Right atrium auricular region (tissue), 2 donors: ENCODE measurements at places on chromosomes 6 and 20.

DNA sequence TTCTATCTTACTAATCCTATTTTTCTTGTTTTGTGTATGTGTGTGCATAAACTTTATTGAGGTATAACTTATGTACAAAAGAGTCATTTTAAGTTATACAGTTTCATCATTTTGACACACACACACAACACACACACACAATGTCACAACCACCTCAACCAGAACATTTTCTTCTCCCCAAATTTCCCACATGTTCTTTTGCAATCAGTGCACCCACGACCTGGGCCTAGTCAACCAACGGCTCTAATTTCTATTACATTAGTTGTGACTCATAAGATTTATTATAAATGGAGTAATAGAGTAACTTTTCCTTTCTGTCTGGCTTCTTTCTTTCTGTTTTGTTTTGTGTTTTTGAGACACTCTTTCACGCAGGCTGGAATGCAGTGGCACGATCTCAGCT is 9.8 kb upstream of the POM121L2 start:
- DNase-seq, result no peak

- DNase-seq, result no peak
Measured at GRCh38 chr6:45378334-45378926, 696 bp upstream of the SUPT3H start.

DNA sequence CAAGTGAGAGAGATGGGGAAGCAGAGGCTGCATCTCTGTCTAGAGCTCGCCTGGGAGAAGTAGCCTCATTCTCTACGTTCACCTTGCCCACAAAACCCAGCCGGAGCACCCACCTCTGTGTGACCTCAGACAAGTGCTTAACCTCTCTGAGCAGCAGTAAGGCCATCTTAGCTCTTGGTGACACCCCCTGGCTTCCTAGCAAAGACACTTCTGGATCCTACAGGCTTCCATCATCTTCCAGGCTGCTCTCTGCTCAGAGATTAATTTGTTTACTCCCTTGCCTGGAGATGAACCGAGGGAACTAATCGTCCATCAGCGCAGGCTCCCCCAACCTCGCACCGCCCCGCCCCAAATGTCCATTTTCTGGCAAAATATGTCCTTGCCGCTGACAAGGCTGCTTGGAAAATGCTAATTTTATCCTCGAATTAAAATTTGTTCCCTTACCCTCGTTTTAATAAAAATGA is 24.0 kb upstream of the CTNNBL1 start:
- DNase-seq, result no peak

GRCh38 chr6:40308533-40309306 is 278.4 kb downstream of the LRFN2 start:
- no peak for DNase-seq

DNA sequence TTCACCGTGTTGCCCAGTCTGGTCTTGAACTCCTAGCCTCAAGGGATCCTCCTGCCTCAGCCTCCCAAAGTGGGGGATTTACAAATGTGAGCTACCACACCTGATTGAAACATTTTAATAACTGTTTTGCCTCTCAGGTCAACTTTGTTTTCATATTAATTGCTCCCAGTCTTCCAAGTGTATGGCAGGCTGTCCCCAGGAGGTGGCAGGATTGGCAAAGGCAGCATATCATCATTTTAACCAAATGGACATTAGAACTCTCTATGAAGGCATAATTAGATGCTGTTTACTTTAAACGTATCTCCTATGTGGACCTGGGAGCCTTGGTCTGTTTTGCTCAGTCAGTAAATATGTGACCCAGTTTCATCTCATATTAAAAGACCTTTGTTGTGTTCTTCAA is 59.2 kb upstream of the CSE1L start:
- DNase-seq, result no peak

DNA sequence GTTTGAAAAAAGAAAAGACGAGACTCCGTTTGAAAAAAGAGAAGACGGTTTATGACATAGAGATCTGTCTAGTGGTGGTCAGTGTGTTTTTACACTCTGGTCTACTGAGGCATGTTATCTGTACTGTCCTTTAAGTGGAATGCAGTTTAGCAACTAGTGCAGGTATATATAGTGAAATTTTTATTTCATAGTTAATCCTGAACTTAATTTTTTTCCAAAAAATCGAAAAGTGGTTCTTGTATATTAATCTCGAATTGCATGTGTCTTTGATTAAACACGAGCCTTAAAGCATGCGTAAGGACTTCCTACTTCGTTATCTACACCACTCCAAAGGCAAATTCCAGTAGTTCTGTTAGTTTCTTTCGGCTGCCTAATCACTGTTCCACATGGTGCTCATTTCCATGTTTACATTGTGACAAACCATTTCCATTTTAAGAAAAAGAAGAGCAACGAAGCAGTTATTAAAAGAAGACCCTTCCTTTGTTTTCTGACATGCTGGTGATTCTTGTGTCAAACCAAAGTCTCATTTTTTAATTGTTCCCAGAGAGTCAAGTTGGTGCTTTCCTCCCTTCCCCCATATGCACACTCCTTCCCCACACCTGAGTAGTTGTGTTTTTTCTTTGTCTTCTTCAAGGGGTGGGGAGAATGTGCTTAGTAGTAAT is 2.3 kb downstream of the SNX9 start:
- no peak for DNase-seq

GRCh38 chr6:39979461-39980328 is 45.4 kb upstream of the MOCS1 start:
- DNase-seq, result no peak

- DNase-seq, result no peak
Measured at GRCh38 chr20:23602241-23602640, 3.5 kb downstream of the CST9 start.

DNA sequence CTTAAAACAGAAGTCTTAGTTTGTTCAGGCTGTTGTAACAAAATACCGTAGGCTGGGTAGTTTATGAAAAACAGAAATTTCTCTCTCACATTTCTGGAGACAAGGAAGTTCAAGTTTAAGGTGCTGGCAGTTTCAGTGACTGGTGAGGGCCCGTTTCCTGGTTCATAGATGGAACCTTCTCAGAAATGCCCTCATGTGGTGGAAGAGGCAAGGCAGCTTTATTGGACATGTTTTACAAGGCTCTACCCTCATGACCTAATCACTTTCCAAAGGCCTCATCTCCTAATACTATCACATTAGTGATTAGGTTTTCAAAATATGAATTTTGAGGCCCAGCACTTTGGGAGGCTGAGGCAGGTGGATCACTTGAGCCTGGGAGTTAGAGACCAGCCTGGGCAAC is 2.4 kb downstream of the HEBP2 start:
- no peak for DNase-seq

- no peak for DNase-seq
Measured at GRCh38 chr20:7505835-7506221, 434.4 kb downstream of the HAO1 start.

GRCh38 chr20:44188752-44189151 is 1.8 kb upstream of the JPH2 start:
- DNase-seq, result peak; percentile 58

GRCh38 chr6:24899136-24899996 is 36.4 kb downstream of the RIPOR2 start:
- DNase-seq, result no peak

GRCh38 chr6:41560431-41561192 is 14.4 kb downstream of the FOXP4 start:
- DNase-seq, result no peak

DNA sequence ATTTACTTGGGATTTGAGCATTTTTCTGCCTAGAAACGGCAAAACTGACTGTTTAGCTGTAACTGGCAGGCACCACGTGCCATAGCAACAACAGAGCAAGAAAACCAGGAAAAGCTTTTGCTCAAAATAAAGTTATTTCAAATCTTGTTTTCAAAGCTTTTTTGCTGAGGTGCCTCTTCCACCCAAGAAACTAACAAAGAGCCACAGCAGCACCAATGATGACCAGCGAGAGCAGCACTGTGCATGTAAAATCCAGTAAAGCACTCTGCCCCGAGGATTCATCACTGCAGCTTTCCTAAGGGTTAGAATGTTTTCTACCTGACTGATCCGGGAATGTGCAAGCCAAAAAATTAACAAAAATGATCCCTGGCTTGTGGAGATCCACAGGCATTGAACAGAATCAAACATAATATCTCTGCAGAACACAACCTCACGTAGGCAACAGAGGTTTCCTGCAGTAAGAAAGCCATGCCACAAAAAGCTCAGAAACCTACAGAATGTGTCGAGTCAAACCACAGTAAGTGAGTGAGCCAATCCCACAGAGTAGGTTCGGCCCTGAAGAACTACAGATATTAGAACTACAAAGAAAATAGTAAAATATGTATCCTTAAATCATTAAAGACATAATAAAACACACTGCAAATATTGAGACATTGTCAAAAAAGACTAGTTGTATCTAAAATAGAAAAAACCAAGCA is 7.4 kb upstream of the ULBP3 start:
- no peak for DNase-seq

GRCh38 chr6:30748851-30749540 is 4.6 kb upstream of the IER3 start:
- DNase-seq, result no peak

DNA sequence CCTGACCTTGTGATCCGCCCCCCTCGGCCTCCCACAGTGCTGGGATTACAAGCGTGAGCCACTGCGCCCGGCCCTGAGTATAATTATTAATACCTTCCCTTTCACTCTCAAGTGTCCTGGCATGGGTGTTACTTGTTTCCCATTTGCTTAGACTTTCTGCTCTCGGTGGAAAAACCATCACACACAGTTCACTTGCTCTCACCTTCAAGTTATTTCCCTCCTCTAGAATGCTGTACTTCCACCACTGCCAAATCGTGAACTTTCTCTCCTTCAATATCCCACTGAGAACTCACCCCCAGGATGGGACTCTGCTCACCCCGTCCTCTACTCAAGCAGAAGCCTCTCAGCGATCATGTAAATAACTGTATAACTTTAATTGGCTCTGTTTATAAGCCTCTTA is 4.6 kb upstream of the HIVEP1 start:
- no peak for DNase-seq

GRCh38 chr6:5665667-5666066 is 341.1 kb downstream of the NRN1 start:
- no peak for DNase-seq

DNA sequence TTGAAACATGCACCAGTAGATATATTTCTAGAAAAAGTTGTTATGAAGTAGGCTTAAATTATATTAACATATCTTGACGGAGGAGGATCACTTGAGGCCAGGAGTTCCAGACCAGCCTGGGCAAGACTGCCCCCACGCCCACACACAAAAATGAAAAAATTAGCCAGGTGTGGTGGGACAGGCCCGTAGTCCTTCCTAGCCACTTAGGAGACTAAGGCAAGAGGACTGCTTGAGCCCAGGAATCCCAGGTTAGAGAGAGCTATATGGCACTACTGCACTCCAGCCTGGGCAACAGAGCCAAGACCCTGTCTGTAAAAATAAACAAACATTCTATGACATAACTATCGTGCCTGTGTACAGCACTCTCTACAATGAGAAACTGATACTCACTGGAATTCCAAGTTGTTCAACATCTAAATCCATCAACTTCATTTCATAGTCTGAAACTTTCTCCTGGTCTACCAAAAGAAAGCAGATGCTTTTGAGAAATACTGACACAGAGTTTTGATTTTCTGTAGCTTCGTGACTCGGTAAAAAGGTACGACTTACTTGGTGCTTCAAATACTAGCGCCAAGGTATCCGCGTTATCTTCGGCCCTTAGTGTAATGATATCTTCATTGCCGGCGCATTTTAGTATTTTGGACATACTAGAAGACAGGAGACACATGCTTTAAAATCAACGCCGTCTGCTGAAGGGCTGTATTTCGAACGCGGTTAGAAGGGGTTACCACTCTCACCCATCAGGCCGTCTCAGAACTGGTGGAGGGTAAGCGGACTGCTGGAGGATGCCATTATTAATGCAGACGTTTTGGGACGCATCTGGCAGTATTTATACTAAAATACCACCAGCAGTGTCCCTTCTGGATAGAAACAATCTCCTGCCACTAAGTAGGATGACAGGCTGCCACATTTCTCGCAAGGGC is 1.3 kb downstream of the PCNA start:
- no peak for DNase-seq

DNA sequence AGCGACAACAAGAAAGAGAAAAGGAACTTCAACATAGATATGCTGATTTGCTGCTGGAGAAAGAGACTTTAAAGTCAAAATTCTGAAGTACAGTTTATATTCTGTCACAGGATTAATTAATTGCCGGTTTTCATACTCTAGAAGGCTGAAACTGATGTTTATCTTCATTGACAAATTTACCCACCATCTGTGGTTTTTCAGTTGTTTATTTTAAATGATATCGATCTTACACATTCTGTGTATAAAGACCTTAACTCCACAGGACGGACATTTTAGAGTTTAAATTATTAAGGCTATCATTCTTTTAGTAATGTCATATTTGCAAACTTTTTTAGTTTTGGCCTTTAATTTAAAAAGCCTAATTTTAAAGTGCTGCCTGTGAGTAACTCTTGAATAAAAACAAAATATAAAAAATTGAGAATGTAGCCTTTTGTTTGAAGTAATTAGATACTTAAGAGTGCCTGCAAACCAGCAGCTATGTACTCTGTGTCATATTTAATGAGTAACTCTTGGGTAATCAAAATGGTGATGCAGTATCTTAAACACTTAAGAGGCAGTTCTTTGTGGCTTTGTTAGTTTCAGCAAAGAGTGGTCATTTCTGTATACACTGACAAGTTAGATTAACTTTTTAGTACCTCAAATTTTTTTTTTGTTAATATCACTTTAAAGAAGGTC is 59.3 kb downstream of the CDC5L start:
- DNase-seq, result no peak

DNA sequence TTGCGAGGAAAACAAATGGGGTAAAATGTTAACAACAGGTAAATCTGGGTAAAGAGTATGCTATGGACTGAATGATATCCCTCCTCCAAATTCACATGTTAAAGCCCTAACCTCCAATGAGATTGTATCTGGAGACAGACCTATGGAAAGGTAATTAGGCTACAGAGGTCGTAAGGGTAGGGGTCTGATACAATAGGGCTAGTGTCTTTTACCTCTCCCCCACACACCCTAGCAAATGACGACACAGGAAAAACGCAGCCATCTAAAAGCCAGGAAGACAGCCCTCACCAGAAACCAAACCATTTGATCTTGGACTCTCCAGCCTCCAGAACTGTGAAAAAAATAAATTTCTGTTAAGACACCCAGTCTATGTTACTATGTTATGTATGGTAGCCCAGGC is 20.6 kb upstream of the FBXO9 start:
- no peak for DNase-seq

DNA sequence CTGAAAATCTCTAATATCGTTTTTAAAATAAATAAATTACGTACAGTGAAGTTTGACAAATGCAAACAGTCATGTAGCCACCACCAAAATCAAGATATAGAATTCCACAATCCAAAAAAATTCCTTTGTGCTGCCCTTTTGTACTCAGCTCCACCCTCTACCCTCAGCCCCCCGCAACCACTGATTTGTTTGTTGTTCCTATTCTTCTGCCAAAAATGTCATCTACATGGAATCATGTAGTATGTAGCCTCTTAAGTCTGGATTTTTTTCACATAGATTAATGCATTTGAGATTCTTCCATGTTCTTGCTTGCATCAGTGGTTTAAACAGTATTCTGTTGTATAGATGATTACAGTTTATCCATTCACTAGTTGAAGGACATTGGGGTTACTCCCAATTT is 8.5 kb upstream of the REPS1 start:
- DNase-seq, result no peak
